ENCODE measurements at places on chromosomes 13 and 19. TPM values are rescaled to one million over a fixed set of nuclear protein-coding genes. Genes with fewer than 3 reads are reported as not detected.

Gene KLK15
- not detected for total RNA-seq

Gene CBARP
- 29.1 TPM for total RNA-seq

Gene METTL21C
- not detected for total RNA-seq

Gene SHC2
- total RNA-seq = 56.9 TPM

Gene FGF21
- total RNA-seq = not detected

Gene AMER2
- 0.09 TPM for total RNA-seq

Gene GRK1
- 0.21 TPM for total RNA-seq

Gene WDR62
- total RNA-seq = 3.9 TPM

Gene IGSF23
- not detected for total RNA-seq

Gene IGFL1
- not detected for total RNA-seq

Gene TGFBR3L
- total RNA-seq = 0.46 TPM

Gene LEUTX
- not detected for total RNA-seq

Gene PLIN4
- total RNA-seq = 0.07 TPM

Gene ZNF181
- total RNA-seq = 28.5 TPM

Gene EPSTI1
- 11.8 TPM for total RNA-seq

Gene TMEM221
- total RNA-seq = 3.2 TPM

Gene FGF22
- not detected for total RNA-seq

Gene CLEC4M
- not detected for total RNA-seq

Gene CTXN1
- 22.8 TPM for total RNA-seq

Gene WASF3
- 30.2 TPM for total RNA-seq

Gene CATSPERD
- not detected for total RNA-seq

Gene CKAP2
- 9.9 TPM for total RNA-seq

Gene TTYH1
- 2.6 TPM for total RNA-seq

Gene LYPD3
- 0.67 TPM for total RNA-seq

Gene TMEM150B
- total RNA-seq = not detected

Gene FOXA3
- 0.49 TPM for total RNA-seq

Gene CAMSAP3
- total RNA-seq = 10.6 TPM

Gene RANBP3
- 102 TPM for total RNA-seq

Gene KLC3
- 2.4 TPM for total RNA-seq

Gene CRX
- 0.15 TPM for total RNA-seq
